AG04450 (cell line): ENCODE measurements at places on chromosomes 13 and 19. TPM values are rescaled to one million over a fixed set of nuclear protein-coding genes. Genes with fewer than 3 reads are reported as not detected.
A peak's percentile ranks its signal among the peaks of the same experiment; 100 is the strongest.

- no peak for DNase-seq
These were observed 248.3 kb upstream of the SLITRK1 start for GRCh38 chr13:84130495-84131114.

DNA sequence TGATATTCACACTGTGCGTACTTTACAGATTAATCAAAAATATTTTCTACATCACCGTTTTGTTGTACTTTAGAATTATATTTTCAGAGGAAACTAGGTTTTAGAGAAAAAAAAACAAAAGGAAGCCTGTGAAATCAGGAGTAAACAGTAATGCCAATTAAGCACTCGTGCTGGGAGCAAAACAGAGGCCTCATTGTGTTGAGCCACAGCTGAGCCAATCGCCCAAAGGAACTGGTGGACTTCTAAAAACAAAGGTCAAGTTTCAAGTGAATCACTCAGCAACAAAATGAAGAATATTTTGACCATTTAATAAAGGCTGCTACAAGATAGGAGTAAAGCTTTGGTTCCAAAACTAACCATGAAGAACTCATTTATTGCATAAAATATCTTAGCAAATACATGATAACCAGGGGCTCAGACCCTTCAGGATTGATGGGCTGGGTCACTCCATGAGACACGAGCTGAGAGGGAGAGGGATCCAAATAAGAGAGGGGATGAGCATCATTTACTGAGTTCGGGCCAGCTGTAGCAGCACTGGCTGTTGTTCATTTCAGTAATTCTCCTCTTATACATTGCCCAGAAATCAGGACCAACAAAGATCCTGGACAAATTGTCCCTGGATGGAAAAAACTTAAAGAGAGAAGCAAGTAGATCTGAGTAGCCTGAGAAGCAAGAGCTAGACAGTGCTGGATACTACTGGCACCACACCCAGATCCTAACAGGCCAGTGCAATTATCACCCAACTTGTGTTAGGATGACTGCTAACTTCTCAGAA, 8.3 kb upstream of the NALCN start:
- peak; percentile 4 for DNase-seq

DNA sequence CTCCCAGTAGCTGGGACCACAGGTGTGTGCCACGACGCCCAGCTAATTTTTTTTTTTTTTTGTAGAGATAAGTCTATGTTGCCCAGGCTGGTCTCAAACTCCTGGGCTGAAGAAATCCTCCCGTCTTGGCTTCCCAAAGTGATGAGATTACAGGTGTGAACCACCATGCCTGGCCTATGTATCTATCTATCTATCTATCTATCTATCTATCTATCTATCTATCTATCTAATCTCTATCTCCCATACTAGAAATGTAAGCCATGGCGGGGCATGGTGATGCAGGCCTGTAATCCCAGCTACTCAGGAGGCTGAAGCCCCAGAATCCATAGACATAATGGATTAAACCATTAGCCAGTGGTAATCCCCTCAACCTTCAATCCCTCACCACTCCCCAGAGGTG, 6.5 kb upstream of the SERTAD3 start:
- DNase-seq = no peak

GRCh38 chr19:14370169-14370939, 10.9 kb upstream of the ADGRE5 start:
- no peak for DNase-seq

- DNase-seq = no peak
These were observed 27.7 kb downstream of the GADD45B start for GRCh38 chr19:2503521-2504109.

DNA sequence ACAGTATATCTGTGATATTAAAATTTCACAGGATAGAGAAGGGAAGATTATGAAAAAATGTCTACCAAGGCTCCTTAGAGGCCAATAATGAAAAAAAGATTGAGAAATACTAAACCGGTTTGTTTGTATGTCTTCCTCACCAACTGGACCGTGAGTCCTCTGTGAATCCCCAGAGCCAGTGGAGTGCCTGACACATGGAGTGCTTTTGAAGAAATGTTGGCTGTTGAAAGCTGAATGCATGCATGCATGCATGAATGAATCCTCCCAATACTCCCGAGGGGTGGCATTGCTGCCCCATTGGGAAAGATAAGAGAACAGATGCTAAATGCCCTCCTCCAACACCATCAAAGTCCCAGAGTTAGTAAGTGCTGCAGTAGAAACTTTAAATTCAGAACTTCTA, 152.7 kb upstream of the SERP2 start:
- no peak for DNase-seq

DNA sequence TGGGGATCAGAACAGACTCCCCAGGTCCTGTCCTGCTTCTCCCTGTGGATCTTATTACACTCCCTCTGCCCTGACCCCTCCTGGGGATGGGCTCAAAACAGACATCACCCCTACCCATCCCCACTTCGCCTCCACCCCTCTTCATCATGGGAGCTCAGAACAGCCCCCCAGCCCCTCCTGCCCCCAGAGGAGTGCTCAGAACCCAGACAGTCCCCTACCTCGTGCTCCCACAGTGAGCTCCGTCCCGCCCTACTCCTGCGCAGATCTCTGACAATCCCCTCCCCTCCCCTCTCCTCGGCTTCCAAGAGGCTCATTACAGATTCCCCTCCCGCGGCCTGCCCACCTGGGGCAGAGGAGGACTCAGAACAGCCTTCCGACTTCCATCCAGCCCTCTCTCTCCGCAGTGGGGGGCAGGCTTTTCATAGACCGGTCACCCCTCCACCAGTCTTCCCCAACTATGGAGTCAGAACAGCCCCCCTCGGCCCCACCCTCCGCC, 6.1 kb downstream of the NXNL1 start:
- no peak for DNase-seq

DNA sequence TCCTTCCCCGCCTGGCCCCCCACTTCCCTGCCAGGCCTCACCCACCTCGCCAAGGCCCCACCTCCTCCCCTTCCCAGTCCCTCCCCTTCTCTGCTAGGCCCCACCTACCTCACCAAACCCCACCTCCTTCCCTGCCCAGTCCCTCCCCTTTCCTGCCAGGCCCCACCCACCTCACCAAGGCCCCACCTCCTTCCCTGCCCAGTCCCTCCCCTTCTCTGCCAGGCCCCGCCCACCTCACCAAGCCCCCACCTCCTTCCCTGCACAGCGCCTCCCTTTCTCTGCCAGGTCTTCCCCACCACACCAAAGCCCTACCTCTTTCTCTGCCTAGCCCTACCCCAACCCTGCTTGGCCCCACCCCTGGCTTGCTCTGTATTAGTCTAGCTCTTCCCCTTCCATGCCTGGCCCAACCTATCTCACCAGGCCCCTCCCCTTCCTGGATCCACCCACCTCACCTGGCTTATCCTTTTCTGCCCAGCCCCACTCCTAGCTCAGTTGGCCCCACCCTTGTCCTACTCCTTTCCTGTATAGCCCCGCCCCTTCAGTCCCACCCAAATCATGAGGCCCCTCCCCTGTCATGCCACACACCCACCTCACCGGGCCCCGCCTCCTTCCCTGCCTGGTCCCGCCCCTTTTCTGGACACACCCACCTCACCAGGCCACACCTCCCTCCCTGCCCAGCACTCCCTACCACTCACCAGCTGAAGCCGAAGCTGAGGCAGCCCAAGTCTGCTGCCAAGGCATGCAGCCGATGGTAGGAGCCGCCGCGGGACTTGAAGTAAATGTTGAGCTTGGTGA, 16.2 kb downstream of the CERS1 start:
- no peak for DNase-seq

GRCh38 chr19:7272856-7273578, 21.2 kb downstream of the INSR start:
- no peak for DNase-seq

DNA sequence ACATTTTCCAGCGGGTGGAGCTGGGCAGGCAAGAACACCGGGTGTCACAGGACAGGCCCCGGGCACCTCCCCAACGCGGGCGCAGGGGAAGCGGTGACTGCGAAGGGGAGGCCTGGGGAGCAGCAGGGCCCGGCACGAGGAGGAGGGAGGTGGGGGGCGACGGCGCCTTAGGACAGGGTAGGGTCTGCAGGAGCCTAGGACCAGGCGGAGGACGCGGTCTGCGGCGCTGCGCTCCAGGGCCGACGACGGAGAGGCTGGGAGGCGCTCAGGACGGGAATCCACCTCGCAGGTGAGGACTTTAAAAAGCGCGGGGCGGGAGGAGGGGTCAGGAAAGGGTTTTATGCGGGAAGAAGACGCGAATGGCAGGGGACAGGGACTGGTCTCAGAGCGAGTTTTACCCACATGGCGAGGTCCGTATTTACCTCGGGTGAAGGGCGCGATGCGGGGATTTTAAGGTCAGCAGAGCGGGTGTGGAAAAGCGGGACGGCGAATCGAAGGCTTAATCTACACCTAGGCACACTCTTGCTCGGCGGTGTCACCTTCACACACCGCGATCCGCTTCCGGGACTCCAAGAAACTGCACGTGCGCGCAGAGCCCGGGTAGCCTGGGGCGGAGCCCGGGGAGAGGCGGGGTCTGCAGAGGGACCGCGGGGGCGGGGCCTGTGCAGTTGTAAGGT, 13.5 kb downstream of the ERVV-2 start:
- no peak for DNase-seq

- no peak for DNase-seq
These were observed 1890.0 kb upstream of the PCDH20 start for GRCh38 chr13:63305641-63306133.

DNA sequence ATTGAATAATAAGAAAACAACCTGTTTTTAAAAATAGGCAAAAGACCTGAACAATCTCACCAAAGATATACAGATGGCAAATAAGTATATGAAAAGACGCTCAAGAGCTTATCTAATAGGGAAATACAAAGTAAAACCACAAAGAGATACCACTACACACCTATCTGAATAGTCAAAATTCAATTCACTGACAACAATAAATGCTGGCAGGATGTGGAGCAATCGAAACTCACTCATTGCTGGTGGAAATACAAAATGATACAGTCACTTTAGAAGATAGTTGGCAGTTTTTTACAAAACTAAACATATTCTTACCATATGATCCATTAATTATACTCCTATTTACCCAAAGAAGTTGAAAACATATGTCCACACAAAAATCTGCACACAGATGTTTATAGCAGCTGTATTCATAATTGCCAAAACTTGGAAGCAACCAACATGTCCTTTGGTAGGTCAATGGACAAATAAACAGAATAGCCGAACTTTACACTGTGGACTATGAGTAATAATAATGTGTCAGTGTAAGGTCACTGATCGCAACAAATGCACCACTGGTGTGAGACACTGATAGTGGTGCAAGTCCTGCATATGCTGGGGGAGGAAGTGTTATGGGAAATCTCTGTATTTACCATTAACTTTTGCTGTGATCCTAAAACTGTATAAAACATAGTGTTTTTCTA, 20.8 kb downstream of the ZC3H13 start:
- DNase-seq = no peak

DNA sequence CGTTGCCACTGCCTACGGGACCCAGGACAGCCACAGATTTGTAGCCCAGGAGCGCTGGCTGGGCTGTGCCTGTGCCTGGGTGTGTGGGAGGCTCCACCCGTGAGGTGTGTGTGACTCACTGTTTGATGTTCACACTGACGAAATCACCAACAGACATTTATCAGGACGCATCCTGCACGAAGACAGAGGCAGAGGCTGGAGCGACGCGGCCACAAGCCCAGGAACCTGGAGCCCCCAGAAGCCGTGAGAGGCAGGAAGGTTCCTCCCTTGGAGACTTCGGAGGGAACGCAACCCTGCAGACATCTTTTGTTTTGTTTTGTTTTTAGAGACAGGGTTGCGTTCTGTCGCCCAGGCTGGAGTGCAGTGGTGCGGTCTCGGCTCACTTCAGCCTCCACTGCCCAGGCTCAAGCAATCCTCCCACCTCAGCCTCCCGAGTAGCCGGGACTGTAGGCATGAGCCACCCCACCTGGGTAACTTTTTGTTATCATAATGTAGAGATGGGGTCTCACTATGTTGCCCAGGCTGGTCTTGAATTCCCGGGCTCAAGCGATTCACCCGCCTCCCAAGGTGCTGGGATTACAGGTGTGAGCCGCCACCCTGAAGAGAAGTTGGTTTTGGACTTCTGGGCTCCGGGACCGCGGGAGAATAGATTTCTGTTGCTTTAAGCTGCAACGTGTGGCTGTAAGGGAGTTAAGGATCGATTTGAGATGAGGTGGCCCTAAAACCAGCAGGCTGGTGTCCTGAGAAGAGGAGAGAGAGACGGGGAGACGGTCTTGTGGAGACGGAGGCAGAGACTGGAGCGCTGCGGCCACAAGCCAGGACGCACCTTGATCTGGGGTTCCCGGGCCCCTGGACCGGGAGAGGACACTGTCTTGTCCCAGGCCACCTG, 24.9 kb upstream of the WDR18 start:
- DNase-seq = no peak

Gene SPACA4
- polyA plus RNA-seq = not detected in 2 replicates

Gene DLEU7
- polyA plus RNA-seq = not detected in 2 replicates

Gene ZIM2
- not detected in 2 replicates for polyA plus RNA-seq

Gene IZUMO2
- not detected in 2 replicates for polyA plus RNA-seq
